Stimulated activated CD4-positive, alpha-beta T cell treated with anti-CD3 and anti-CD28 coated beads, Interleukin-1b, Interleukin-23, amount 100 ng/mL, for 1 hour (primary cell): ENCODE measurements at places on chromosomes 1 and 21.

DNA sequence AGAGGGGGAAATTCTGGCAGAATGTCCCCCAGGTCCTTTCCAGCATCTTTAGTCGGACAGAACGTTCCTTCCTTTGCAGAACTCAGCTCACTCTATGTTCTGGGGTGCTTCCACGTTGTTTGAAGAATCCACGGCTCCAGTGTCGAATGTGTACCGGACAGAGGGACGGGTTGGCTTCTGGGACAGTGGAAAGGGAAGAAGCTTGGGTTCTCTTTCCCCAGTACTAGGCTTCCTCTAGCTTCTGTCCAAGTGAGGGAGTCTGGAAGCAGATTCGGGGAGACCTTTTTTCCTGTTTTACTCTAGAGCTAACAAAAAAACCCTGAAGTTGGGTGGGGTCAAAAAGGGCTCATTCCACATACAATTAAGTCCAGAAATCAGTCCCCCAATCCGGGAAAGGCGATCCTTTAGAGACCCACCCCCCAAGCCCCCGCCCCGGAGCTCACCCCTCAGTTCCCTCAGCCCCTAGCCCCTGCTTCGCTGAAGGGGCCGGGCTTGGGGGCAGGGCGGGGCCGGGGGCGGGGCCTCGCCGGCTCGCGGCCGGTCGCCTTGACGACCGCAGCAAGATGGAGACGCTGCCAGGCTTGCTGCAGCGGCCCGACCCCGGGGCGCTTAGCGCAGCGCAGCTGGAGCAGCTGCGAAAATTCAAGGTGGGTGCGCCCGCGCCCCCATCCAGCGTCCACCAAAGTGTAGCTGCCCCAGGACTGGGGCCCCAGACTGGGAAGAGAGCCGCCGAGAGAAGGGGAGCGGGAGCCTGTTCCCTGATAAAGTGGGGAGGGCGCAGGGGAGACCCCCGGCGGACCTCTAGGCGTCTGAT lies at the start of gene RIIAD1:
Gene RIIAD1 (plus strand): TSS at position 549 of the 814 bp plus-strand sequence. CDS start 15 bp downstream, at position 564.
- no peak for DNase-seq

- DNase-seq: no peak
Measured at GRCh38 chr1:157700732-157701131, at the start of gene FCRL3. TSS of gene FCRL3 (minus strand) at chr1:157700769. CDS start at chr1:157700489, 280 bp downstream.

DNA sequence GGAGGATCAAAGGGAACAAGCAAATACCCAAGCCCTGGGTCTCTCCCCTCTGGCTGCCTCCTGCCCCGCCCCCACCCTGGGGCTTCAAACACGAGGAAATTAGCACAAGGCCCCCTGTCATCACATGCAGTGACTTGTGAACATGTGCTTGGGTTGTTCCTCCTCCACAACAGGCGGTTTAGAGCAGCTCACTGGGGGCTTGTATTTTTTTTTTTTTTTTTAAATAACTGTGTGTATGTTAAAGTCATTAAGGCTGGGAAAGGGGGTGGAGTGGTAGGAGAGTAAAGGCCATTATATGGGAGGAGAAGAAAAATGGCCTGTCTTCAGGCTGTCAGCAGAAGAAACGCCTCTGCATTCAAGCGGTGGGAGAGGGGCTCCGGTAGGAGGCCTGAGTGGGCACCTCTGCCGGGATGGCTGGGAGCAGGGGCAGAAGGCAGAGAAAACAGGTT lies 64.2 kb downstream of the PLXNA2 start:
- DNase-seq: no peak

DNA sequence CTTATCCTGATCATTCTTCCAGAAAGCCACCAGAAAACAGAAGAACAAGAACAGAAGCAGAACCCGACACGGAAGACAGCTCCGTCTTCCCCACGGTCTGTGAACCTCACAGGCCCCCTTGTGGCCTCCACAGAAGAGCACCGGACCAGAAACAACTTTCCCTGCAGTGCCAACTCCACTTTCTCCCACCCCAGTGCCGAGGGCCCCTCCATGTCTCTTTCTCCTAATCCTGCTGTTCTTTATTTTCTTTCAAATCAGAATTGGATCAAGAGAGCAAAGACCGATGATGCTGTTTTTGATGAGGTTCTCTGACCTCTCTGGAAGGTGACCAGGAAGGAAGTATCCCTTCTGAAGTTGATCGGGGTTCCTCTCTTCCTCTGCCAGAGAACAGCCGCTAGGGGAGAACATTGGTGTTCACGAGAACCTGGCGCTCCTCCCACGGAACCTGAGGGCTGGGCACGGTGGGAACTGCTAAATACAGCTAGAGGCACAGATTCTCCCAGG lies 58.9 kb upstream of the CTTNBP2NL start:
- no peak for DNase-seq

GRCh38 chr1:246335151-246335550 lies 171.9 kb downstream of the SMYD3 start:
- no peak for DNase-seq

DNA sequence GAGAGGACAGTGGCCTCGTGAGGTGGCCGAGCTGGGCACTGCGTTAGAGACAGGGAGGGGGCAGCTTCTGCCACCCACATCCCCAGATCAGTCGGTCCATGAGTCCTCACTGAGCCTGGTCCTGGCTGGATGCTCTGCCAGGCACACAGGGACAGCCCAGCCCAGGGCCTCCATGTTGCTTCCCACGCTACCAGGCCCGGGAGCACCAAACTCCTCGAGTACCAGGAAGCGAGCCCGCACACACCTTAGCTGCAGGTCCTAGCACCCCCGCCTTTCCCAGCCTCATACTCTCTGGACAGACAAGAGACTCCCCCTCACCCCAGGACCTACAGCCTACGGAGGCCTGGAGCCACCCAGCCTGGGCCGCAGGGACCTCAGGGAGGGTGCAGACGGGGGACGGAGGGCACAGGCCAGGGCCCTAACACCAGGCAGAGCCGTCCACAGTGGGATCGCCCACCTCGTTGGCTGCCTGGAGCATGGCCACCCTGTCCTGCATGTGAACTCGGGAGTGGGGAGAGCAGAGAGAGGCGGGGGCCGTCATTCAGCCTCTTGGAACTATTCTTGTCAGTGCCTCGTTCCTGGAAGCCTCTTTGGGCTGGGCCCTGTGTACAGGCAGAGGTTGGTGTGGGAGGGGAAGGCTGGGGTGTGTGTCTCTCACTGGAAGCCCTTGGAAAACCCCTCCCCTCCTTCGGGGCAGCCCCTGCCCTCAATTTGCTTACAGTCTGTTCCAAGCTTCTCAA lies 90.9 kb upstream of the RUNX3 start:
- DNase-seq: no peak

- DNase-seq: no peak
Measured at GRCh38 chr21:33208534-33208933, 21.2 kb upstream of the IFNAR2 start.

DNA sequence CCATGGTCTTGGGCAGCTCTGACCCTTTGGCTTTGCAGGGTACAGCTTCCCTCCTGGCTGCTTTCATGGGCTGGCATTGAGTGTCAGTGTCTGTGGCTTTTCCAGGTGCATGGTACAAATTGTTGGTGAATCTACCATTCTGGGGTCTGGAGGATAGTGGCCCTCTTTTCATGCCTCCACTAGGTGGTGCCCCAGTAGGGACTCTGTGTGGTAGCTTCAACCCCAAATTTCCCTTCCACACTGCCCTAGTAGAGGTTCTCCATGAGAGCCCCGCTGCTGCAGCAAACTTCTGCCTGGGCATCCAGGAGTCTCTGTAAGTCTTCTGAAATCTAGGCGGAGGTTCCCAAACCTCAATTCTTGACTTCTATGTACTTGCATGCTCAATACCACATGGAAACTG lies 494.5 kb upstream of the LRRC7 start:
- DNase-seq: no peak

DNA sequence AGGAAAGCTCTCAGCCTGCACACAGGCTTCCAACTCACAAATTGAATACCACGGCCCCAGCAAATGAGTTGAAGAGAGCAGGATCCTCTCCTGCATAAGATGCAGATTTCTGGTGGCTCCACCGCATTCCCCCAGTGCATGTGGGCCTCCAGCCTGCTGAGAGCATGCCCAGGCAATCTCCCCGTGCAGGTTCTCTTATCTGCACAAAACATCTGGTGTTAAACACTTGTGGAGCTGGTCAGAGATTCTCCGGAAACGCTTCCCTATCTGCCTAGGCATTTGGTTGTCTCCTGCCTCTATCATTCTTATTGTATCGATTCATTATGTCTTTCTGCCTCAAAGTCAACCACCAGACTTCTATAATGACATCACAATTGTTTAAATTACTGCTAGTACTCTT lies 1349.0 kb upstream of the B3GALT2 start:
- no peak for DNase-seq

GRCh38 chr1:206555473-206555935 lies 48.2 kb downstream of the RASSF5 start:
- no peak for DNase-seq

DNA sequence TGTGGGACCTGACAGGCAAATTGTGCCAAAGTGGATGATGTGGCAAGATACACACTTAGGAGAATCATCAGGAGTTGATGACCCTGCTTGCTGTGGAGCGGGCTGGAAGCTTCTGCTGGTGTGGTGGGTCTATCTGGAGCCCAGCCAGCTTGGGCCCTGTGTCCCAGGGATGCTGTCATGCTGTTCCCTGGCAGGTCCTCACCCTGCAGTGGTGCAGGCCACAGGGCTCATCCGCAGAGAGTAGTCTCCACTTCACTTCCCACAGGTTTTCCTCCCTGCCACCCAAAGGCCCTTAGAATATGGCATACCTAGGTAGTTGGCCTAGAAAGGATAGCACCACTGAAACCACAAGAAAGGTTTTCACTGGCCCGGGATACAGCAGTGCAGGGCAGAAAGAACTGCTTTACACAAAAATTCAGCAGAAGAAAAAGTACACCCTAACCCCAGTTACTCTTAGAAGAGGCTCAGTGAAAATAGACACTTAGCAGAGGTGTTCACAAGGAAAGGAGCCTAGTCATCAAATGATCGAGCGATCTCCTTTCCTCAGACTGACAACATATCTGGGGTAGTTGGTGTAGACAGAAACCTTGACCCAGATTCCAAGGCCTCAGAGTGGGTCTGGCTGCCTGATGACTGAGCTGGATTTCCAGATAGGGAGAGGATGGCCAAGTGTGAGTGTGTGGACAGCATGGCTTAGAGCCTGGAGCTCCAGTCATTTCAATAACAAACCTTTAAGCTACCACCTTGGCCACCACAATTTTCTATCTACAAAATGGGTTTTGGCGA lies 1.3 kb upstream of the C1orf226 start:
- no peak for DNase-seq

GRCh38 chr21:45496968-45497845 lies 45.0 kb downstream of the SLC19A1 start:
- DNase-seq: no peak
